ENCODE measurements at places on chromosomes 1 and 21.

DNA sequence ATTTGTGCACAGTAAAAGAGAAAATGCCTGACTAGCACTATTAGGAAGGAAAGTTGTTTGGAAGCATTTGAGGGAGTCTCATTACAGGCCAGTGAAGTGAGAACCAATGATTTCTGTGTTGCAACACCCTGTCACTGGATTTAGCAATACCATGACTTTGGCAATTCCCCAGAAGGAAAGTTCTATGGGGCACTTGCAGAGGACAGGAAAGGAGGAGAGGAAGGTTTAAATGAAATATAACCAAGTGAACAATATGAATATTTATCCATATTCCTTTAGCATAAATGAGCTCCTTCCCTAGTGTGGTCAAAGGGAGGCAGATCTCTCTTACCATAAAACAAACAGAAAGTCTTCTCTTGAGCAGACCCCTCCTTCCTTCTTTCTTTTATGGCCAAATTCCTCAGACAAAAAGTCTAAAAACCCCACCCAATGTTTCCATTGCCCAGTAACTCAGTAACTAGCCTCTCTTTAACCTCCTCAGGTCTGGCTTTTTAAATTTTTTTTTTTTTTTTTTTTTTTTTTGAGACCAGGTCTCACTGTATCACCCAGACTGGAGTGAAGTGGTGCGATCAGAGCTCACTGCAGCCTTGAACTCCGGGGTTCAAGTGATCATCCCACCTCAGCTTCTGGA is 5.5 kb downstream of the TLR5 start:
- DNase-seq: no peak

- no peak for DNase-seq
Observed at GRCh38 chr21:34511787-34512455, at the start of gene KCNE1. Gene KCNE1, minus strand, starts transcription at chr21:34512210. Its CDS starts 62,576 bp downstream, at chr21:34449634.

DNA sequence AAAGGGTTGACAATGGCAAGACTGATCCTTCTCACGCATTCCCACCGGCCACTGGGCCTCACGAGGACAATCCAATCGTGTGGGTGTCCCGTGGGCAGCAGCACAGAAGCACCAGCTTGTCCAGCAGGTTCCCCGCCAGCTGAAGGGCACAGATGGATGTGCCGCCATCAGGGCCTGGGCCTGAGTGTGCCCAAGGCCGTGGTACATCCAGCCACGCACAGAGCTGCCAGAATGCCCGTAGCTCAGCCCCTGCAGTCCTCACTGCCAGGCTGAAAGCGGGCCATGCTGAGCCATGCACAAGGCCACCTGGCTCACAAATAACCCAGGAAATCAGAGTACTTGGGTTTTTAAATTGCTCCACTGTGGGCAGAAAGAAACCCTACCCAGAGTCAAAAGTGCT is 7.0 kb downstream of the NPHP4 start:
- no peak for DNase-seq

DNA sequence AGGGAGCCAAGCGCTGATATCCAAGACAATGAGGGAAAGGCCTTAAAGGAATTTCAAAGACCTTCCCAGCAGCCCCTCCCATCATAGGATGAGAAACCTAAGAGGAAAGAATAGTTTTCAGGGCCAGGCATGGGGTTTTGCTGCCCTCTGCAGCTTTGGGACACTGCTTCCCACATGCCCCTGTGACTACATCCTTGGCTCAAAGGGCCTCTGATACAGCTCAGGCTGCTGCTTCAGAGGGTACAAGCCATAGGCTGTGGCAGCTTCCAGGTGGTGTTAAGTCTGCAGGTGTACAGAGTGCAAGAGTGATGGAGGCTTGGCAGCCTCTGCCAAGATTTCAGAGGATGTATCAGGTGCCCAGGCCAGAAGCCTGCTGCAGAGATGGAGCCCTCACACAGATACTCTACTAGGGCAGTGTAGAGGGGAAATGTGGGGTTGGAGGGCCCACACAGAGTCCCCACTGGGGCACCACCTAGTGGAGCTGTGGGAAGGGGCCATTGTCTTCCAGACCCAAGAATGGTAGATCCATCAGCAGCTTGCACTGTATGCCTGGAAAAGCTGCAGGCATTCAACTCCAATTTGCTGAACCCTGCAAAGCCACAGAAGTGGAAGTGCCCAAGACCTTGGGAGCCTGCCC is 125.8 kb downstream of the SLC45A1 start:
- DNase-seq: no peak

- no peak for DNase-seq
Observed at GRCh38 chr1:221397606-221398005, 344.3 kb downstream of the DUSP10 start.
